ENCODE measurements at places on chromosomes 2 and 18. TPM values are rescaled to one million over a fixed set of nuclear protein-coding genes. Genes with fewer than 3 reads are reported as not detected.
A peak's percentile ranks its signal among the peaks of the same experiment; 100 is the strongest.

The NOL4 gene
- total RNA-seq = not detected

DNA sequence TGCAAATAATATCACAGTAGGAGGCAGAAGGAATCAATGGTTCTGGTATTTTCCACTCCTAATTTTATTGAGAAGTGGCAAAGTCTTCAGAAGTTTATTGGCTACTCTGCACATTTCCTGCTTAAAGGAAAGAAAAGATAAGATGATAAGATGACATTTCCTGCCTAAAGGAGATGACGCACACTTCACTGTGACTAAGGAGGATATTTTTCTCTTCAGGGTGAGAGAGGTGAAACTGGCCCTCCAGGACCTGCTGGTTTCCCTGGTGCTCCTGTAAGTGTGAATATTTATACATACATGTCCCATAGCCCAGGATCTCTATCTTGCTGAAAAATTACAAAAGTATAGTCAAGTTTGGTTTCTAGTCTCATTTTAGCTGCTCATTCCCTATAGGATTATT, 27.9 kb downstream of the COL3A1 start:
- ATAC-seq = peak; percentile 65

- no peak for ATAC-seq
Observed at GRCh38 chr18:50128506-50129271, 66.3 kb downstream of the MYO5B start.

GRCh38 chr2:12584338-12584737, 132.4 kb upstream of the TRIB2 start:
- no peak for ATAC-seq

GRCh38 chr2:198004921-198005829, 200.8 kb downstream of the PLCL1 start:
- peak; percentile 78 for ATAC-seq

- no peak for ATAC-seq
Observed at GRCh38 chr2:236090027-236090382, 78.2 kb downstream of the GBX2 start.

- no peak for ATAC-seq
Observed at GRCh38 chr2:174675615-174676014, 78.0 kb upstream of the WIPF1 start.

DNA sequence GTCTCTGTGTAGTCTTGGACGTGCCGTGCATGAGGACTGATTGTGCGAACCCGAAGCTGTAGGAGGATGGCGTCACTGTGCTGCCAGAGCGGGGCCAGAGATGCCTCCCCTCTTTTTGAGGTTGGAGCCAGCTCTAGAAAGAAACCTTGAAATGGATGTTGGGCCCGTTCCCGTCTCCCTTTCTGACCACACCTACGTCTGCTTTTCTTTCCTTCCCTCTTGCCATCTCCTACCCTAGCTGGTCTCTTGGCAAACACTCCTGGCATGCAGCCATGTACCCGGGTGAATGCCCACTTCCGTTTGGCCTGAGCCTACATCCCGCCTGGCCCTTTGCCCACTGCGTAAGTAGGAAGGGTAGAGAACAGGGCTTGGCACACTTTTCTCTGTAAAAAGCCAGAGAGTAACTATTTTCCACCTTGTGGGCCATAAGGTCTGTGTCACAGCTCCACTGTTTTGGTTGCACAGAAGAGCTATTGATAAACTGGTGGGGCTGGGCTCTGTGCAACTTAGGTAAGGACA, 37.4 kb downstream of the SH3BP4 start:
- ATAC-seq = no peak
